ENCODE measurements at places on chromosomes 5 and 9.

DNA sequence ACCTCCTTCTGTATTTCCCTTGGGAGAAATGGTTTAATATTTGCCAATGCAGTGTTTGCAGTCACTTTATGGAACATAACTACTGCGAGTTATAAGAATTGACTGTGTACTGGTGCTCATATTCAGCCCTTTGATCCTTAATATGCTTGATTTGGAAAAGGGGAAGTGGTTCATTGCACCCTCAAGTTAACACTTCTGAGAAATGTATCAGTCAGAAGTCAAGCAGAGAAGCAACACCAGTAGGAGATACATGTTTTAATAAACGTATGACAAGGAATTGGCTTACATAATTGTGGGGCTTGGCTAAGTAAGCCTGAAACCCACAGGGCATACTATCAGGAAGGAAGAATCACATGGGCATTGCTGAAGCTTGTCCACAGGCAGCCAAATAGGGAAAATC, 131.0 kb upstream of the SPRY4 start:
- no peak for DNase-seq

DNA sequence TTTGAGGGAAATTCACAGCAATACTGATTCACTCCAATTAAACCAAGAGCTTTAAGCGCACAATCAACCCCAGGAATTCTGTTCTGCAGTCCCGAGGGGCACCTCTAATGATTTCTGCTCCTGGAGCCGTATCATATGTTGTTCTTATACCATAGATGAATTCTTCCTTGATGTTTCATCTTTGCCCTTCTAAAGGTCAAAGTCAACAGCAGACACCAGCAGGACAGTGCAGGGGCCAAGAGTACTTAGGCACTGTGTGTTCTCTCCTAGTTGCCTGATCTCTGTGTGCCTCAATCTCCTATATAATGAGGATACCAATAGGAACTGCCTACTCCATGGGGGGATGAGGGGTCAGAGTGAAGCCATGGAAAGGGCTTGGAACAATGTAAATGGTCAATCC, 16.5 kb downstream of the EPB41L4B start:
- no peak for DNase-seq

GRCh38 chr5:139795074-139796001, at the start of gene PSD2:
PSD2 (plus strand) TSS chr5:139795808; CDS start chr5:139809441, 13,633 bp downstream.
- no peak for DNase-seq

- DNase-seq = no peak
Measured at GRCh38 chr9:113682297-113682771, 193.8 kb upstream of the ZNF618 start.

GRCh38 chr5:133715616-133716015, 103.3 kb upstream of the FSTL4 start:
- DNase-seq = no peak

DNA sequence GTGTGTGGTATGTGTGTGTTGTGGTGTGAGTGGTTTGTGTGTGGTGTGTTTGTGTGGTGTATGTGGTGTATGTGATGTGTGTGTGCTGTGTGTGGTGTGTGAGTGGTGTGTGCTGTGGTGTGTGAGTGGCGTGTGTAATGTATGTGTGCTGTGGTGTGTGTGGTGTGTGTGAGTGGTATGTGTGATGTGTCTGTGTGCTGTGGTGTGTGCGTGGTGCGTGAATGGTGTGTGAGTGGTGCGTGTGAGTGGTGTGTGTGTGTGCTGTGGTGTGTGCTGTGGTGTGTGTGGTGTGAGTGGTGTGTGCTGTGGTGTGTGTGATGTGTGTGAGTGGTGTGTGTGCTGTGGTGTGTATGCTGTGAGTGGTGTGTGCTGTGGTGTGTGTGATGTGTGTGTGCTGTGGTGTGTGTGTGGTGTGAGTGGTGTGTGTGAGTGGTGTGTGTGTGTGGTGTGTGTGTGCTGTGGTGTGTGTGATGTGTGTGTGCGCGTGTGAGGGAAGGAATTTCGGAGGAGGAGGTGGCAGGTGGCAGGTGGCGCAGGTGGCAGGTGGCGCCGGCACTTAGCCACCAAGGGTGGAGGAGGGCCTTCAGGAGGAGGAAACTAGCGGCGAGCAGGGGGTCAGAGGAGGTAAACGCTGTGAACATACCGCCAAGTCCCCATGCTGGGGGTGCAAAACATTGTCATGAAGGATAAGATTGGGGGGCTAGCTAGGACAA, 191.8 kb downstream of the MELK start:
- no peak for DNase-seq

DNA sequence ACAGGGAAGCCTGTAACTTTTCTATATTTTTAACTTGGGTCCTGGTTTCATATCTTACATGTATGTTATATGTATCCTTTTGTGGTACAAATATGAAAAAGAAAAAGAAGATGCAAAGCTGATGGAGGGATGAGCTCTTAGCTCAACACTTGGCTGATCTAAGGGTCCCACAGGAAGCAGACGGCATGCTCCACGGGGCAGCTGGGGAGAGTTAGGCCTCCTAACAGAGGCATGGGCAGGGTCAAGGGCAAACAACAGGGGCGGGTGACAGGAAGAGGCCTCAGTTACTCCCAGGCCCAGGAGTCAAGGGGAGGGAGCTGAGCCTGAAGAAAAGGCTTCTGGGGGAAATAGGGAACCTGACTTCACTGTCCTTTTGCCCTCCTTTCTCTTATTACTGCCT, 287.2 kb downstream of the ZSWIM6 start:
- DNase-seq = no peak

DNA sequence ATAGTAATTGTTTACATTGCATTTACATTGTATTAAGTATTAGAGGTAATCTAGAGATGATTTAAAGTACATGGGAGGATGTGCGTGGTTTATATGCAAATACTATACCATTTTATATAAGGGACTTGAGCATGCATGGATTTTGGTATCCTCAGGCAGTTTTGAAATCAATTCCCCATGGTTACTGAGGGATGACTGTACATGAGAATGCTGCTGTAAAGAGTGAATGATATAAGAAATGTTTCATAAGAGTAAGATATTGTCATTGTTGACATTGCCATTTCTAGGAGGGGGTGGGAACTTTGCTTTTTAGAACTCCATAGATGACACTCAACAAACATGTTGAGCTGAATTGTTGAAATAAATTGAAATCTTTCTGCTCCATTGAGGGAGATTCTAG, 185.0 kb downstream of the SEMA6A start:
- DNase-seq = no peak

GRCh38 chr5:64958757-64959391, 190.1 kb downstream of the CWC27 start:
- DNase-seq = no peak

DNA sequence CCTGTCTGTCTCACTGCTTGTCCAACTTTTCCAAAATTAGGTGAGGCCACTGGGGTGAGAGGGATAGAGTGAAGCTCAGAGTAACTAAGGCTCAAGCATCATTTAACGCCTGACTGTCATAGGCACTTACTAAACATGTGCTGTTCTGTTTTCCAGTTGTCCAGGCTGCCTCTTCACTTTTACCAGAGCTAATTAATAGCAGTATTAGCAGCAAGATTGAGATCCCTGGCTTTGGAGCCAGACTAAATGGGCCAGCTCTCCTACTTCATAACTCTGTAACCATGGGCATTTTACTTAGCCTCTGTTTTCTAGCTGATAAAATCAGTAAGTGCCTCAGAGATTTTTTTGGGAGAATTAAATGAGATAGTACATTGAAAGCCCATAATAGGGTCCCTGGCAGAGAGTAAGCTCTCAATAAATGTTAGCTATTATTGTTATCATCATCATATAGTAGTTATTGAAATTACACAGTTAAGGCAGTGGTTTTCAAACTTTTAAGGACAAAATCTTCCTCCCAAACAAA, 146.2 kb upstream of the LHFPL2 start:
- DNase-seq = no peak

DNA sequence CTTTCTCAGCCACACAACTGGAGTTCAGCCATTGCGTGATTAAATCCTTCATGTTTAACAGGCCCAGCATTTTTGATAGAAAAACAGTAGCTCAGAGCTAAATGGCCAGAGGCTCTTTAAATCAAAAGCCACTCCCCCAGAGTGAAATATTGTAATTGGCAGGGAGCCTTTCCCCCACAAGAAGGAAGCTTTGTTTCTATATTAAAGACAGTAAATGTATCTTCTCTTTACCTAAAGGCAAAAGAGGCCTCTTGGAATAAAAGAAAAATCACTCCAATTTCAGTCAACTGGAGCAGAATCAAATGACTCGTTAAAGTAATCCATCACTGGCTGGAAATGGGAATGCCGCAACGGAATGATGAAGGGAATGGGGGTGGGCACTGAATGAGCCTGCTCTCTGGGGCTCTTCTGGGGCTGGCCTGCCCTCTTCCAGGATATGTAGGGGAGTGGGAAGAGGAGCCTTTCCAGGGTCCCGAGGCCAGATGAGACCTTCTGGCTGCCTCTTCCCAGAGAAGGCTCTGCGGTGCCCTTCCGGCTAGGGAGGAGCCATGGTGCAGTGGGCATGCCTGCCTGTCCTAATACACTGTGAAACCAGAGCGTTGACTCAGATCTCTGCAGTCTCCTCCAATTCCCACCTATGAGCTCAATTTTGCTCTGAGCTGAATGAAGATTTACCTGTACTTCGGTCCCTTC, 45.2 kb downstream of the ANKDD1B start:
- no peak for DNase-seq

DNA sequence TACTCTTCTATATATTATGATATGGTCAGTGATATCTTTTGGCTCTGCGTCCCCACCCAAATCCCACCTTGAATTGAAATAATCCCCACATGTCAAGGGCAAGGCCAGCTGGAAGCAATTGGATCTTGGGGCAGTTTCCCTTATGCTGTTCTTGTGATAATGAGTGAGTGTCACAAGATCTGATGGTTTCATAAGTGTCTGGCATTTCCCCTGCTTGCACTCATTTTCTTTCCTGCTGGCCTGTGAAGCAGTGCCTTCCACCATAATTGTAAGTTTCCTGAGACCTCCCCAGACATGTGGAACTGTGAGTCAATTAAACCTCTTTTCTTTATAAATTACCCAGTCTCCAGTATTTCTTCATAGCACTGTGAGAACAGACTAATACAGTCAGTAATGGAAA, 45.0 kb upstream of the TNC start:
- DNase-seq = no peak

DNA sequence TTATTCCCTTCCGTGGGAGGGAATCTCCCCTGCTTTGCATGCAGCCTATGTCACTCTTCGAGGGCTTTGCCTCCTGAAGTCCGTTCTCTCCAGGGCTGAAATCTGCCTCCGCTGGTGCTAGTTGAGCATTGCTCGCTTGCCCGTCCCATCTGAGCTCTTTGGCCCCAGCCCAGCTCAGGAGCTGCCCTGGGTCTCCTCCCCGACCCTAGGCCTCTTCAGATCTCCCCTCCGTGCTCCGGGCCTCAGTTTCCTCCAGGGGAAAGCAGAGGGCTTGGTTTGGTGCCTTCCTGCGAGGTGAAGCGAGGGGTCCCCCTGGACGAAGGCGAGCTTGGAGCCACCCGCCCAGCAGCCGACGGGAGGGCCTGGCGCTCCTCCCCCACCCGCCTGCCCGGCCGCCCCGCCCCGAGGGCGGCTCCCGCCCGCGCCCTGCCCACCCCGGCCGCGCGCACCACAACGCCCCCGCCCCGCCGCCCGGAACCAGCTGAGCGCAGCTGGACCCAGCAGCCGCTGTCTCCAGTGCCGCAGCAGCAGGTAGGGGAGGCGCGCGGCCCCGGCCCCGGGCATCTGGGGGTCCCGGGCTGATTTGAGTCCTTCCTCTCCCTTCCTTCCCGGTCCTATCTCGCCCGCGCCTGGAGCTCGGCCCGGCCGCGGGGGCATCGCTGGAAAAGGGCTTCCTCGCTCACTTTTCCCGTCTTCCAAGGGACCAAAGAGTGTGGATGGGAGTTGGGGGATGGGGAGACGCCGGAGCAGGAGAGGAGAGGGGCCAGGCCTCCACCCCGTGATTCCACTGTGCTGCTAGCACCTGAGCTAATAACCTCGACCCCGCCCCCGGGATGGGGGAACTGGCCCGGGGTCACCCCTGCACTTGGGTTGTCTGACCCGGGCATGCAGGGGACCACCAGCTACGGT, at the start of gene GSN:
Gene GSN (plus strand): TSS at position 474 of the 909 bp plus-strand sequence. CDS start 33,810 bp downstream, outside the sequence.
- DNase-seq = no peak
